ENCODE measurements at places on chromosomes 11 and 22. TPM values are rescaled to one million over a fixed set of nuclear protein-coding genes. Genes with fewer than 3 reads are reported as not detected.

The KRTAP5-8 gene
- not detected for total RNA-seq

The ARRB1 gene
- total RNA-seq, result 31.1 TPM

The VSIG10L2 gene
- total RNA-seq, result not detected

The SERHL2 gene
- 10.3 TPM for total RNA-seq

The BRSK2 gene
- 0.99 TPM for total RNA-seq

The APOA5 gene
- total RNA-seq, result not detected

The PATE2 gene
- 0.29 TPM for total RNA-seq

The PNPLA5 gene
- total RNA-seq, result 0.50 TPM

The DNAJB7 gene
- total RNA-seq, result not detected

The CDON gene
- 7.9 TPM for total RNA-seq

The SLC22A8 gene
- total RNA-seq, result not detected

The PANX3 gene
- not detected for total RNA-seq

The SLC22A24 gene
- total RNA-seq, result not detected

The SPON1 gene
- 0.44 TPM for total RNA-seq

The LGALS12 gene
- not detected for total RNA-seq

The GUCY1A2 gene
- total RNA-seq, result 0.29 TPM

The OR2AG2 gene
- 0.15 TPM for total RNA-seq

The RFPL3 gene
- not detected for total RNA-seq

The SOX6 gene
- 0.87 TPM for total RNA-seq

The VSIG2 gene
- total RNA-seq, result 0.33 TPM

The MAPK11 gene
- 6.7 TPM for total RNA-seq

Measured in smooth muscle cell of trachea (primary cell).